ENCODE measurements at places on chromosomes 11 and 22.

DNA sequence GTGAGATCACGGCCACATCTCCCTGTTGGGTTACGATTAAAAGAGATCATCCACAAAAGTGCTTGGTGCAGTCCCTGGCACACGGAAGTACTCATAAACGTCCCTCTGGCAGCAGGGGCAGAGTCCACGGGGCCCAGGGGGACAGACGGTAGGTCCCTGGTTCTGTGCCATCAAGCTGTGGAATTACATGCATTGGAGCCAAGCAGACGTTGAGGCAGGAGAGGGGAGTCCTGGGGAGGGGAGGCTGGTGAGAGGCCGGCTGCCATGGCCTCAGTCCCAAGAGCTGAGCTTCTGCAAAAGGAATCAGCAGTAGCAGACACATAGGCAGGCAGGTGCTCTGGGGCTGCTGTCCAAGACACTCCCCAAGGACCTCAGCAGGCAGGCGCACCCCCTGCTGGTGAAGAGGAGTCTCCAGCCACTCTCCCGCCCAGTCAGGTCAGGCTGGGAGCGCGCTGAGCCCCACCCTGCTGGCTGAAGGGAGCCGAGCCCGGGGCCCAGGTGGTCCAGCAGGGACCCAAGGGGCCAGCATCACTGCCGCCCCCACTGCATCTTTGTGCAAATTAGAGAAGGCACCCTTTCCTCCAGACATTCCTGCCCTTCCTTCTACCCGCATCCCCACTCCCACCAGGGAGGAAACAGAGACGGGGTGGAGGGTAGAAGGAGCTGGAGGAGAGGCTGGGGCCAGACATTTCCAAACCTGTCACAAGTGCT lies 7.6 kb upstream of the KCTD17 start:
- no peak for DNase-seq

DNA sequence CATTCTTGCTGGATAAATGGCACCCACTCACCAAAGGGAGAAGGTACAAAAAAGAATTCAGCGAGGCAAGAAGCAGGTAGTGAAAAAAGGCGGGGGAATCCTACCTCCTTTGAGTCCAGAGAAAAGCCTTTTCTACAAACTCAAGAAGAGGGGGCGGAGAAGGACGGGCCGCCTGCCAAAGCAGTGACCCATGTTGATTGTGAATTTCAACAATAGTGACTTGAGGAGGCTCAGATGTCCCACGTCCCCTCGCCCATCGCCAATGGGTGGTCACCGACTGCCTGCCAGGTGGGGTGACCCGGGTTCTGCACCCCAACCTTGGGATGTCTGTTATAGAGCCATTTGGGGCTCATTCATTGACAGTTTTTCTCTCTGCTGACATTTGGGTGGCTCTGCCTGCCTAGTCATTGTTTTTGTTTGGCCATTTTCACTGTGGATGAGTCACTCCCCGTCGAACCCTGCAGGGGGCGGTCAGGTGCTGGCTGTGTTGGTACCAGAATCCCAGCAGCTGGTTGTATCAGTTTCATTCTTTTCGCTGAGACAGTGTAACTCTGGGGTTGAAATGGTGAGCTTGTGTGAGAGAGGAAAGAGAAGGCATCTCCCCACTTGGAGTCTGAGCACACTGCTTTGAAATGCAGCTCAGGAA lies 163.4 kb upstream of the NCAM1 start:
- DNase-seq: no peak

- DNase-seq: no peak
Measured at GRCh38 chr11:102829316-102830000, 14.0 kb downstream of the MMP3 start.

DNA sequence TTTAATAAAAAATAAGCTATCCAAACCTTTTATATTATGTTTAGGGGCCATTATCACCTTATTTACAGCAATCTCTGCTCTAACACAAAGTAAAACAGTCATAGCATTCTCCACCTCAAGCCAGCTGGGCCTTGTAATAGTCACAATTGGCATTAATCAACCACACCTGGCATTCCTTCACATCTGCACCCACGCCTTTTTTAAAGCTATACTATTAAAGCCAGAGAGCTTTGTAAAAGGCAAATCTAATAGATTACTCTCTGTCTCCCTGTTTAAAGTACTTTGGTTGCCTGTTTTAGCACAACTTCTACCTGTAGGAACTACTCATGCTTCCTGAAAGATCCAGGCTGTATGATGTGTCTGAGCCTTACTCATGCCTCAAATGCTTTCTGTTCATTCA lies 113.1 kb downstream of the CSNK2A3 start:
- no peak for DNase-seq

DNA sequence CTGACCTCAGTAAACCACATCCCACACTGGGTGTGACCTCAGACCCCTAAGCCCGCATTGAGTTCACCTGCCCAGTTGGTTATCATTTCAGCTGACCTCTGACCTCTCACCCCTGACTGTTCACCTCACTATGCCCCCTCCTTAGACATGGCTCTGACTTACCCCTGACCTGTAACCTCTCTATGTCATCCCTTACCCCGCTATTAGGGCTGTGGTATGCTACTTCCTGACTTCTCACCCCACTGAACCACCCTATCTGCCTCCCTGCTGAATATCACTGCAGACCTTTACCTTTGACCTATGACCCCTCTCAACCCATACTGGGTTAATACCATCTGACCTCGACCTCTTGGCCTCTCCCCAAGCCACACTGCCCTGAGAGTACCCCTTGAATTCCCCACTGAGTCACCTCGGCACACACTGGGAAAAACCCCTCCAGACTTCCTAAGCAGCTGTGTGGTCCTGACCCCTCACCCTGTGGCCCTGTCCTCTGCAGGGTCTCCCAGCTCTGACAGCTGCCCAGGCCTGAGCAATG lies 8.3 kb downstream of the PLCB3 start:
- no peak for DNase-seq

- DNase-seq: no peak
Measured at GRCh38 chr11:2275334-2276279, 5.2 kb upstream of the ASCL2 start.

DNA sequence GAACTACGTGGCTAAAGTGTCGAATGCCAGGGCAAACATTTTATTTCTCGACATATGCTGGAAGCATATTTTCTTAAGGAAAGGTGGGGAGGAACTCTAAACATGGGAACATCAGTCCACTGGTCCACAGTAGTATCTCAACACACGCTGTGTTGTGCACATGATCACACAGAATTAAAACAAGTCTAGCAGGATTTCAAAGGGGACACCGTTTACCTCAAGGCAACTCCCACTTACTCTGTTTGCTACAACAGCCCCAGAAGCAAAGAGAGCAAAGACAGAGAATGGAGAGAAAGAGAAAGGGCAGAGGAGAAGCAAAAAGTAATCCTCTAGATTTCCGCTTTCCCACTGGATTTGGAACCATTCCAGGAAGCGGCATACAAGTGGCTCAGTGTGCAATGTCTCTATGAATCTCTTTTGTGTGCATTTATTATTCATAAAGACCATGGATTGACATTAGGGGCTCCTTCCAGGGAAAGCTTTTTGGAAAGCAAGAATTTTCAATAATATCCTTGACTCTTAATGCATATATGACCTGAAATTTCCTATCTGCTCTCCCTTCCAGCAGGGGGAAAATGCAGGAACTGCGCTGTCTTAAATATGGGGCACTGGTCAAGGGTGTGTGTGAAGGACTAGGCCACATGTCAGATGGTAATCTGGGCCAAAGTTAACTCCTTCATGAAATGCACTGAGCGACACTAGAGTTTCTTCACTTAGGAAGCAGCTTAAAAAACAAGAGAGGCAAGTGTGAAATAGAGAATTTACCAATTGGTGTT lies 34.8 kb upstream of the CCDC34 start:
- no peak for DNase-seq

DNA sequence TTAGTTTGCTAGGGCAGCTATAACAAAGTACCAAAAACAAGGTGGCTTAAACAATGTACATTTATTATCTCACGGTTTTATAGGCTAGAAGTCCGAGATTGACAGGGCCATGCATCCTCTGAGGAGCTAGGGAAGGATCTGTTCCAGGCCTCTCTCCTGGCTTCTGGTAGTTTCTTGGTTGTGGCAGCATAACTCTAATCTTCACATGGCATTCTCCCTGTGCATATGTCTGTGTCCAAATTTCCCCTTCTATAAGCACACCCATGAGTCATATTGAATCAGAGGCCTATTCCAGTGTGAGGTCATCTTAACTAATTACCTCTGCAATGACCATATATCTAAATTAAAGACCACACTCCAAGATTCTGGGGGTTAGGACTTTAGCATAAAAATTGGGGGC lies 31.3 kb upstream of the MMP13 start:
- peak; percentile 60 for DNase-seq

- DNase-seq: no peak
Measured at GRCh38 chr11:94939346-94939745, 34.0 kb downstream of the CWC15 start.

DNA sequence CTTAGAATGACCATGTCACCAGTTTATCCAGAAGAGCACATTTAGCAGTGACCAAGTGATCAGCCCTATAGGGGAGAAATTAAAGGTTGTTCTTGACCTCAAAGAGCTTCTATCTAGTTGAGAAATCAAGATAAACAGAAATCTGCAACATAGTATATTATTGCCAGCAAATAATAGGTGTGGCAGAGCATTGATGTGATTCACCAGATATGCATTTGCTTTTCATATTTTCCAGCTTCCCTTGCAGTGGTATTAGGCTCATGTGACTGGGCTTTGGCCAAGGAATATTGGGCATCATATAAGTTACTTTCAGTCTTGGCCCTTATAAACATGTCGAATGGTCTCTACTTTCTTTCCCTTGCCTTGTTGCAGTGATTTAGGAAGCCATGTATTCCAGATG lies 34.5 kb downstream of the COMMD9 start:
- DNase-seq: no peak

- DNase-seq: no peak
Measured at GRCh38 chr11:65817835-65818680, 15.7 kb upstream of the SNX32 start.

- DNase-seq: no peak
Measured at GRCh38 chr11:94034207-94034606, 13.1 kb downstream of the HEPHL1 start.

GRCh38 chr11:121733858-121734257 lies 281.1 kb upstream of the SORL1-AS1 start:
- no peak for DNase-seq

- no peak for DNase-seq
Measured at GRCh38 chr11:71396548-71397123, 51.6 kb downstream of the DHCR7 start.

GRCh38 chr11:110286298-110287040 lies 9.9 kb downstream of the RDX start:
- DNase-seq: no peak

GRCh38 chr11:45994371-45995341 lies 72.2 kb downstream of the LARGE2 start:
- no peak for DNase-seq

- DNase-seq: no peak
Measured at GRCh38 chr11:118321386-118322082, 17.0 kb downstream of the CD3E start.
